ENCODE measurements at places on chromosomes 4 and X.

DNA sequence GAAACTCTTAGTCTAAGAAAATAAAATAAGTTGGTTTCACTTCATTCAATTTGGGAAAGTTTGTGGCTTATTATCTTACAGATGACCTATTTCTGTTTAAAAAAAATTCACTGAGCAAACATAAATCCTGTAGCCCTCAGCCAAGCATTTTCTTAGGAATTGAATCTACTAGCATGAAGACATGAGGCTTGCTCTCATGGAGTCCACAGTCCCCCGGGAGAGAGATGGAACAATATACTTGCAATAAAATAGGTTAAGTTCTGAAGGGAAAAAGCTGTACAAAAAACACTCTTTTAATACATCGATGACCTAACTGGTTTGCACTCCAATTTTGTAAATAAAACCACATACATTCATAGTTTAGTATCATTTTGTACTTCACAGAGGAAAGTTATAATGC, 642.6 kb upstream of the FAM241A start:
- DNase-seq, result no peak

DNA sequence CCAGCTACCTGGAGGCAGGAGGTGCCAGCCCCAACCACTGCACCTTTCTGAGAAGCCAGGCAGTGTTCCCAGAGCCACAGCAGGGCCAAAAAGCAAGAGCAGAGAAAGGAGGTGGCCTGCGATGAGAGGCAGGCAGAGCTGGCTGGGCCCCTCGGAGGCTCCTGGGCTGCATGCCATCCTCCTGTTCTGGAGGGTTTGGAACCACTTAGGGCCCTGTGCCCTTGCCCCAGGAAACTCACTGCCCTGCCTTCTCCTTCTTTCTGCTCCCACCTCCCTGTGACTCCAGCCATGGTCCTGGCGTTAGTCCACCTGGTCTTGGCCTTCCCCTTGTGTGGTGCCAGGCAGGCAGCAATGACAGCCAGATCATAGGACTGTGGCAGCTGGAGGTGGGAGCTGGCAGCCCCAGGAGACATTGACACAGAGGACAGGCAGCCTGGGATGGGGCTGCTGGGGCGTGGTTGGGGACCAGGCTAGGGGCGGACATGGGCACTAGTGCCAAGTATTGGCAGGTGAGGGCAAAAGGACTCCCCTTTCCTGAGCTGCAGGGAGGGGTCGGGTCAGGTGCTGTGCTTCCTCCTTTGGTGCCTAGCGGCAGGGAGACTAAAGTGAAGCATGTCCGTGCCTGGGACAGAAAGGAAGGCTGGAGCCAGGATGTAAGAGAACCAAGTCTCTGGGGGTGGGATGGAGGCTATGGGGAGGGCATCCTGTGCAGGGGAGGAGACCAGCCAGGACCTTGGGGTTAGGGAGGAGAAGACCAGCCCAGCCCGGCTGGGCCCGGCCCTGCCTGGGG, 1.4 kb downstream of the APLN start:
- no peak for DNase-seq

DNA sequence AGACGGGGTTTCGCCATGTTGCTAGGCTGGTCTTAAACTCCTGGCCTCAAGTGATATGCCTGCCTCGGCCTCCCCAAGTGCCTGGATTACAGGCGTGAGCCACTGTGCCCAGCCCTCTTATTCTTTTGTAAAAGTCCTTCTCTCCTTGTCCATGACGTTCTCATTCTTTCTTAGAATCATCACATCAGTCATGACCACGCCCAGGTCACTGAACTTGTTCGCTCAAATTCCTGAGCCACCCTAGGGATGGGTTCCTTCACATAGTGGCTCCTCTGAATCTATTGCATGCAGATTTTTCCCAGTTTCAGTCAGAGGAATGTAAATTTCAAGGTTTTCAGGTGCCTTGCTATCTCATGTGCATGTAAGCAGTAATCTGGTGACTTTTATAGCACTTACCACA, 15.7 kb downstream of the JADE1 start:
- DNase-seq, result no peak

DNA sequence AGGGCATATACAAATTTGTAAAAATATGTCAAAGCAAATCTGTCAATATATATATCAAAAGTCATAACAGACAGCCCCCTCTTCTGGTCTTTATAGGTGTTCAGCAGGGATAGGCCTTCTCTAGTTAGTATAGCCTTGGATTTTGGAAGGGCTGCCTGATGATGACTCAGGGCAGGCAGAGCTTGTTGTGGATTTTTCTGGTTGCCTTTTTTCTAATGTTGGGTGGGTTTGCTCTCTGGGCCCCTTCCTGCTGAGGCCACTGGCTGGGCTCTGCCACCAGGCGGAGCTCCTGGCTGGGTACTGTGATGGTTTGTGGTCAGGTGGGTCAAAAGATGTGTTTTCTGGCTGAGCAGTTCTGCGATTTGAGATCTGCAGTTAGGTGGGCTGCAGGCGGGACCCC, 294.2 kb downstream of the GRIA2 start:
- DNase-seq, result no peak

- DNase-seq, result no peak
These were observed 1.9 kb downstream of the DHRSX start for GRCh38 chrX:2498781-2499302.

DNA sequence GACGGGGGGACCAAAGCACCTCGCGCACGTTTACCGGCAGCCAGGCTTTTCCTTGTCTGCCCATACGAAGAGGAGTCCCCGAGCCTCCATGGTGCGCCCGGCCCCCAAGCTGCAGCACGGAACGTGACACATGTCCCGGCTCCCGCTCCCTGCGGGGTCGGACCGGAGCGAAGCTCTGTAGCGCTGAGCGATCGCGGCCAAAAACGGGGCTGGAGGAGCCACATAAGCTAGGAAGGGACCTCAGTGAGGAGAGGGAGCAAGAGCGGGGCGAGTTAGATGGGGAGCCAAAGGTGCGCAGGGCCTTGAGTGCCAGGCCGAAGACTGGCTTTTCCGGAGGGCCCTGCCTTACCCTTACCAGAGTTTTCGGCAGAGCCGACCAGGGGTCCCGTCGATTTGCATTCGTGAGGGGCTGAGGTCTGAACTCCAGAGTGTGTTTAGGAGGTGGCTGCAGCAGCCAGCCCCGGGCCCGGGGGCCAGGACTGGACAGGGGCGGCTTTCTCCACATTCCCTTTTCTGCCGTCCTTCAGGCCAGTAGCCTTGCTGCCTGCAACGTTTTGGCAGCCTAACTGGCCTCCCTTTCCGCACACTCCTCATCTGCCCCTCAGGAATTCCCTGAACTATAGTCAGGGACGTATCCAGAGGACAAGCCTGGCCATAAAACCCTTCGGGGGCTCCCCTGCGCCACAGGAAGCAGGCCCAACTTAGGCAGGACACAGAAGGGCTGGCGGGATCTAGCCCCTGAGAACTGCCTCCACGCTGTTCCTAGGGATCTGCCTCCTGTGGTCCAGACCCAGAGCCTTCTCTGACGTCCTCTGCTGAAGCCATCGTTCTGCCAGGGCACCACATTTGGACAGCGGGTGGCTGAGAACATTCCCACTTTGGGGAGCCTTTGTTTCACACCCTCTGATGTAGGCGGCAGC, 689 bp downstream of the SSR4 start:
- no peak for DNase-seq

DNA sequence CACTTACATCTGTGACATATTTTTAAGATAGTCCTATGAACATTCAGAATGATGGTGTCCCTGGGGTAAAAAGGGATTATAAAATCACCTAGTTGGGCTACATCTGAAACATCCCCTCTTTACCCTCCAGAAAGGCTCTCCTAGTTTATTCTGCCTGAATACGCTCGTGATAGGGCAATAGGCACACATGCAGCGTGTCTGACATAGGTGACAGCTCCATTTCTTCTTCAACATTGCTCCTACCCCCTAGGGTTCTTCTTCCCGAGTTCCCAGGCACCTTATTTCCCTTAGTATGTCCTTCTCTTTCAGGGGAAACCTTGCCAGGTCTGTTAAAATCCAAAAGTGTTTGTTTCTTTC, 27.1 kb upstream of the CFAP299 start:
- no peak for DNase-seq

DNA sequence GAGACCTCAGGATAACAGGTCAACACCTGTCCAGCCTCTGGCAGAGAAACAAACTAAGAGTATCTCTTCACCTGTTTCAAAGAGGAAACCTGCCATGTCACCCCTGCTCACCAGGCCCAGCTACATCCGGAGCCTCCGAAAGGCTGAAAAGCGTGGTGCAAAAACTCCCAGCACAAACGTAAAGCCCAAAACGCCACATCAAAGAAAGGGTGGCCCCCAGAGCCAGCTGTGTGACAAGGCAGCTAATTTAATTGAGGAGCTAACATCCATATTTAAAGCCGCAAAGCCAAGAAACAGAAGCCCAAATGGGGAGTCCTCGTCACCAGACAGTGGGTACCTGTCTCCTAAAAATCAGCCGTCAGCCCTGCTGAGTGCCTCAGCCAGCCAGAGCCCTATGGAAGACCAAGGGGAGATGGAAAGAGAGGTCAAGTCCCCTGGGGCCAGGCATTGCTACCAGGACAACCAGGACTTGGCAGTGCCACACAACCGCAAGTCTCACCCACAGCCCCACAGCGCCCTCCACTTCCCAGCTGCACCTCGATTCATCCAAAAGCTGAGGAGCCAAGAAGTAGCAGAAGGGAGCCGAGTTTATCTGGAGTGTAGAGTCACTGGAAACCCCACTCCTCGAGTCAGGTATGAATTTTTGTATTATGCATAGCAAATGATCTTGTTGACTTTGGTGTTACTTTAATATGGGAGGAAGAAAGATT, 15.1 kb downstream of the PALLD start:
- no peak for DNase-seq

GRCh38 chr4:83449009-83449408, 6.6 kb downstream of the HELQ start:
- no peak for DNase-seq

DNA sequence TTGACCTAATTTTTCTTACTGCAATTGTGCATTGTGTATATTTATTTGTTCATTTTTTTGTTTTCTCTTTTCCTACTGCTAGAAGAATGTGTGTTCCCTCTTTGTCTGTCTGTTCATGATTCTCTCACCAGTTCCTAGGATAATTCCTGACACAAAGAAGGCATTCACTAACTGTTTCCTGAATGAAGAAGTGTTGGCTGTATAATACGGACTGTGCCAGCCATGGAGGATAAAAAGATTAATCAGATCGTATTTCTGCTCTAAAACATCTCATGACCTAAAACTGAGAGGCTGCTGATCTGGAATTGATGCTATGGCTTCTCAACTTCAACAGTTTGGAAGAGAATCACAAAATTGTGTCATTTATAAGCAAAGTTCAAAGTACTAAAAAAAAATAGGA, 563.1 kb upstream of the FRG1 start:
- no peak for DNase-seq

DNA sequence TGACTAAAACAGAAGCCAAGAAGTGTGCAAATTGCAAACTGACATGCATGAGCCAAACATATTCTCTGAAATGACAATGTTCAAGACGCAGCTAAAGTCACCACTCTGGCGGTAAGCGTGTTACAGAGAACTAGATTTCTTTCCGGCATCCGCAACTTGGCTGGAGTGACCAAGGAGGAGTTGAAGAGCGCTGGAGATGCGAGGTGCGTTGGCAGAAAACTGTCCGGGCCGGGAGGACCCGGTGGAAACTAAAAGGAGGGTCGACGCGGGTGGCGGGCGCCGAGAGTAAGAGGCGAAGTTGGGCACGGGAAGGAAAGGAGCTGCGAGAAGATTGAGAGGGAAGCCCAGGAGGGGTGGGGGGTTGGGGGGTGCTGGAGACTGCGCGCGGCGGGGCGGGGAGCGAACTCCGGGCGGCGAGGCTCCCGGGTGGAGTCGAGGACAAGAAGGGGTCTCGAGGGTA, 807 bp downstream of the SEL1L3 start:
- peak; percentile 50 for DNase-seq

- no peak for DNase-seq
These were observed 104.7 kb downstream of the RASL11B start for GRCh38 chr4:52966781-52967180.

- no peak for DNase-seq
These were observed 107.2 kb downstream of the AKAP4 start for GRCh38 chrX:50093625-50094024.
